Right renal pelvis (tissue), 4 donors: ENCODE measurements at places on chromosomes 16 and 17.

DNA sequence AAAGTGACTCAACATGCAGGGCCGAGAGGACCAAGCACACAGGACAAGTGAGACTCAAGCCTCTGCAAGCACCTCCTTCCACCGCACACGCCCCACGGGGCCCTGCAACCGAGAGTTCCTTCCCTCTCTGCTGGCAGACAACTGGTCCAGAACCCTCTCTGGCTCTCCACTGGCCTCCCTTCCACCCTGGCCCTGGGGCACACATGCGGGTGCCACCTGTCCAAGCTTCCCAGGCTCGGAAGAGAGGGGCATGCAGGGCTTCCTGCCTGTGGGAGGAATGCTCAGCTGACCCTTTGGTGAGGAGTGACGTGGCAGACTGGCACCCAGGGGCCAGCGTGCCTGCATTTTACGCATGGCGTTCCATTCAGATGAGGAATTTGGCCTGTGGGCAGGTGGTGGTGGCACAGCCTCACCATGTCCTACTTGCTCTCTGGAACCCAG lies 59.8 kb downstream of the PIPOX start:
- no peak for DNase-seq

DNA sequence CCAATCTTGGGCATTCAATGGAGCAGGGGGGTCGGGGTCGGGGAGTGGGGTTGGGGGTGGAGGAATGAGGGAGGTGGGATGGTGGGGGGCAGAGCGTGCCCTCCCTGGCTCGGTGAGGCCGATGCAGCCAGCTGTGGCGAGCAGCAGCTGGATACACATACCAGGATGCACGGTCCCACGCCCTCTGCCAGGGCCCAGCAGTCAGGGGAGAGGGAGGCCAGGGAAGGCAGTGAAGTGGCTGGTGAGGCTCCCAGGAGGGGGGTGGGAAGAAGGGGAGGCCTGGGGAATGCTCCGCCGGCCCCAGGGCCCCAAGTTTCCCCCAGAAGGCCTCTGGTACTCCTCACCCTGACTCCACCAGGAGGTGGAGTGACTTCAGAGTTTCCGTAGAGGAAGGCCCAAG lies 77.6 kb upstream of the LHX1 start:
- DNase-seq = peak; percentile 52

DNA sequence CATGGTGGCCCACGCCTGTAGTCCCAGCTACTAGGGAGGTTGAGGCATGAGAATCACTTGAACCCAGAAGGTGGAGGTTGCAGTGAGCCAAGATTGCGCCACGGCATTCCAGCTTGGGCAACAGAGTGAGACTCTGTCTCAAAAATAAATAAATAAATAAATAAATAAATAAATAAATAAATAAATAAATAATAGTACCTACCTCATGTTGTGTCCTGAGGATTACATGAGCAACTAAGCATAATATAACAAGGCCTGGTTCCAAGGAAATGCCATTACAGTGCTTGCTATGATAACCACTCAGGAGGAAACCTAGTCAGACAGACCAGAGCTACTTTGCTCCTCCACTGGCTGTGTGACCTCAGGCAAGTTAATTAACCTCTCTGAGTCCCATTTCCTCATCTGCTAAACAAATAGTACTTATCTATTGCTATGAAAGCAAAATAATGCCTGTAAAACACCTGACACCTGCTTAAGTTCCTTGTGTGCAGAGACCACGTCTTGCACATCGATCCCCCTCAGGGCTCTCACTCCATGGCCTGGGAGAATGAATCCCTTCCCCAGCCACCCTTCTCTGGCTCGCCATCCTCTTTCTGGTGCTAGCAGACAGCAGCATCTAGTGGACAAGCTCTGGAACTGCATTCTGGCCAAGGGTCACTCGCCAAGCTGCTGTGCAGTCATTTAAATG lies 7.5 kb downstream of the EPOP start:
- no peak for DNase-seq

DNA sequence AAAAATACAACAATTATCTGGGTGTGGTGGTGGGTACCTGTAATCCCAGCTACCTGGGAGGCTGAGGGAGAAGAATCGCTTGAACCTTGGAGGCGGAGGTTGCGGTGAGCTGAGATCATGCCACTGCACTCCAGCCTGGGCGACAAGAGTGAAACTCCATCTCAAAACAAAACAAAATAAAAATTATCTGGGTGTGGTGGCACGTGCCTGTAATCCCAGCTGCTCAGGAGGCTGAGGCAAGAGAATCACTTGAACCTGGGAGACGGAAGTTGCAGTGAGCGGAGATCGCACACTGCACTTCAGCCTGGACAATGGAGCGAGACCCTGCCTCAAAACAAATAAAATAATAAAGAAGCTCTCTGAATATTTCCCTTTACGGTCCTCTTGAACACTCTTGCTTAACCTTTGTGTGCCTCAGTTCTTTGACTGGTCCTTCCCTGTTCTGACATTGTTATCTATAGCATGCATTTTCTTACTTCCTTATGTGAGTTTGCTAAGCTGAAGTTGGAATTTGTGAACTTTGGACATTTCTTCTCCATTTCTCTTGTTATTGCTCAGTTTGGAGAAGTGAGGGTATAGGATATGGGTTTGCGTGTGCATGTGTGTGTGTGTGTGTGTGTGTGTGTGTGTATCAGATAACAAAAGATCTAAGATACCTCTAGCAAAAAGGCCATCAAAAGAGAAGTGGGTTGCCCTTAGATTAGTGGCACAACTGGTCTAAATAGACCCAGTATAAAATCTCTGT lies 29.7 kb upstream of the WSB1 start:
- no peak for DNase-seq

DNA sequence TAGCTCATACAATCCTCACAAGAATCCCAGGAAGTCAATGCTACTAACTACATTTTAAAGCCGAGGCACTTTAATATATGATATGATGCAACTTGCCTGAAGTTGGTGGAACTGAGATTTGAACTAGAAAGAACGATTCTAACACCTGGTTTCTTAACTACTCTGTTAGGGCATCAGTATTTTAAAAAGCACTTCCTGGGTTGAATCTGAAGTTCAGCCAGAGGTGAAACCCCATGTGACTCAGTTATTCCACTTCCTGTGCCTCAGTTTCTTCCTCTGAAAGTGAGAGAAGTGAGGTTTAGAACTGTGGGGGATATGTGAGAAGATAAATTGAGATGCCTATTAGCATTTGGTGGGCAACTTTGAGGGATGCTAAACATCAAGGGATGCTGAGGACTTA lies 129.4 kb upstream of the ANKFN1 start:
- no peak for DNase-seq
